T-cell (primary cell): ENCODE measurements at places on chromosomes 1 and 21. TPM values are rescaled to one million over a fixed set of nuclear protein-coding genes. Genes with fewer than 3 reads are reported as not detected.

- H3K4me1 ChIP-seq, result no peaks in the 10 kb centered on the region
- DNase-seq, result no peak
- no peak overlapping the region for H3K27ac ChIP-seq
- H3K27me3 ChIP-seq, result no peaks in the 10 kb centered on the region
These were observed 44.5 kb downstream of the CBS start for GRCh38 chr21:43031121-43031619.

DNA sequence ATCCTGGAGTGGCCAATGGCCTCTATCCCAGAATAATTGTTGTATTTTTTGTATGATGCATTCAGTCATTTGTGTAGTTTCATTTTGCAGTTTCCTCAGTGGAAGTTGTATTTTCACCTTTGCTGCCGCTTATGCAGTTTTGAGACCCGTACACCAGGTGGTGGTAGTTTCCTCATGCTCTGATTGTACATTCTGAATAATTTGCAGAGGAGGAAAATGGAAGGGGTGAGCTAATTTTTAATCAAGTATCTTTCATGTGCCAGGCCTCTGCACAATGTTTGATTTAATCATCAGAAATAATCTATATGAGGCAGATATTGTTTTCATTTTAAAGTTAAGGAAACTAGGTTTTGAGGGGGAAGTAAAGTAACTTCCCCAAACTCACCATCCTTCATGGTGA lies 29.5 kb downstream of the HLX start:
- H3K27ac ChIP-seq, result no peak overlapping the region
- DNase-seq, result no peak
- no peaks in the 10 kb centered on the region for H3K36me3 ChIP-seq
- no peak overlapping the region for H3K4me3 ChIP-seq
- no peaks in the 10 kb centered on the region for H3K4me1 ChIP-seq

The STIL gene
- 3.4 TPM for total RNA-seq

GRCh38 chr1:87785386-87785785 lies 456.7 kb downstream of the LMO4 start:
- peaks cover 4% of the 10 kb centered on the region for H3K27me3 ChIP-seq
- no peak overlapping the region for H3K4me3 ChIP-seq
- no peak overlapping the region for H3K27ac ChIP-seq
- DNase-seq, result no peak
- no peaks in the 10 kb centered on the region for H3K36me3 ChIP-seq

- peak; percentile 9 for DNase-seq
- no peak overlapping the region for H3K27ac ChIP-seq
- no peaks in the 10 kb centered on the region for H3K4me1 ChIP-seq
- H3K27me3 ChIP-seq, result no peaks in the 10 kb centered on the region
These were observed 76.9 kb downstream of the CLIC6 start for GRCh38 chr21:34745557-34746255.

The HES3 gene
- not detected for total RNA-seq

GRCh38 chr1:6117624-6118023 lies 62.5 kb downstream of the CHD5 start:
- no peaks in the 10 kb centered on the region for H3K4me1 ChIP-seq
- no peaks in the 10 kb centered on the region for H3K36me3 ChIP-seq
- no peak overlapping the region for H3K4me3 ChIP-seq
- H3K27ac ChIP-seq, result no peak overlapping the region
- DNase-seq, result no peak

DNA sequence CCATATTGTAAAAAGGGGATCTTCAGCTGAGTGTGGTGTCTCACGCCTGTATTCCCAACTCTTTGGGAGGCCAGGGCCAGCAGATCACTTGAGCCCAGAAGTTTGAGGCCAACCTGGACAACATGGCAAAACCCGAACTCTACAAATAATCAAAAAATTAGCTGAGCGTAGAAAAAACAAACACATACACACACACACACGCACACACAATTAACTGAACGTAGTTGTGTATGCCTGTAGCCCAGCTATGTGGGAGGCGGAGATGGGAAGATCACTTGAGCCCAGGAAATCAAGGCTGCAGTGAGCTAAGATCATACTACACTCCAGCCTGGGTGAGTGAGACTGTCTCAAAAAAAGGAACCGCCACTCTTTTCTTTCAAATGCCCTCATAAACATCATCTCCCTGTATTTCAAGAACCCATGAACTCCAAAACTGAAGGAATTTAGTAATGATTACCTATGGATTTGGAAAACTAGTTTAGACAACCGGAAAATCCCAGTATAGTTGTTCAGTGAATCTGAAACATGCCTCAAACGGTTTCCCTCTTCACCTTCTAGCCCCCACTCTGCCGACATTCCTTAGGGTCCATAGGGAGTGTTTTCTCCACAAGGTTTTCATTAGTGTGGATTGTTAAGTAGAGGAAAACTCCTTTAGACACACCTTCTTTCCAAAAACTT lies 4.5 kb downstream of the TXNIP start:
- H3K27ac ChIP-seq, result peak overlapping the region; percentile 82
- H3K4me1 ChIP-seq, result peaks cover 27% of the 10 kb centered on the region
- peak overlapping the region; percentile 83 for H3K4me3 ChIP-seq
- no peak for DNase-seq

The KLHDC9 gene
- 0.86 TPM for total RNA-seq
